ENCODE measurements at places on chromosomes 5 and 9.

DNA sequence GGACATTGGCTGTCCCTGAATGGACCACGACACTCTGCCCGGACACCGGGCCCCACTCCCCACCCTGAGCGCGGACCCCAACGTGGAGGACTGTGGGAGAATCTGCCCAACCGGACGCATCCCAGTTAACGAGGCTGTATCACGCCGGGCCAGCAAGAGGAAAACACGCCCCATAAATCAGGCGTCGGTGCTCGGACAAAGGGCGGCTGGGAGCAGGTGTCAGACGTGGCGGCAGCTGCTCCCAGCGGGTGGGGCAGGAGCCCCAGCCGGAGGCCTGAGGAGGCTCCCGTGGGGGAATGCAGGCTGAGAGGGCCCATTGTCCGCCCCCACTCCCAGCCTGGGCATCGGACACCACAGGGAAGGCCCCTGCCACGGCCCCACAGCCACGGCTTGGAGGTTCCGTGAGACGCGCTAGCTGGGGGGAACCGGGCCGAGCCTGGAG, 19.2 kb downstream of the NOTCH1 start:
- DNase-seq, result no peak

DNA sequence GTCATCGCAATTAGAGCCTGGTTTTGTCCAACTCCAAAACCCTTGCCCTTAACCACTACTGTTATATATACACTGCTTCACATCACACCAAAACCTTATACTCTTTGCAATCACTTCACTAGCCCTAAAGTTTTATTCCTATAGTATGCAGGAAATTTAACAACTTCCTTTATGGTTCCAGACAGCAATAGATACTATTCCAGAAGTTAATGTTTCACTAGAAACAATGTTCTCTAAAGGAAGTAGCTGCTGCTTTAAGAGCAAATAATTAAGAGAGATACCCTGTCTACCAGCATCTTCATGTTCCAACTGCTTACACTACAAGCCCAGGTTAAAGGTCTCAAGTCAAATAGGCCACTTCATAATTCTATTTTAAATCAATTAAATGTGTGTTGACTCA, 22.0 kb downstream of the FREM1 start:
- DNase-seq, result no peak

- no peak for DNase-seq
Measured at GRCh38 chr5:10838038-10838437, 77.0 kb upstream of the DAP start.

- DNase-seq, result no peak
Measured at GRCh38 chr5:72760259-72760658, 56.2 kb upstream of the TNPO1 start.

DNA sequence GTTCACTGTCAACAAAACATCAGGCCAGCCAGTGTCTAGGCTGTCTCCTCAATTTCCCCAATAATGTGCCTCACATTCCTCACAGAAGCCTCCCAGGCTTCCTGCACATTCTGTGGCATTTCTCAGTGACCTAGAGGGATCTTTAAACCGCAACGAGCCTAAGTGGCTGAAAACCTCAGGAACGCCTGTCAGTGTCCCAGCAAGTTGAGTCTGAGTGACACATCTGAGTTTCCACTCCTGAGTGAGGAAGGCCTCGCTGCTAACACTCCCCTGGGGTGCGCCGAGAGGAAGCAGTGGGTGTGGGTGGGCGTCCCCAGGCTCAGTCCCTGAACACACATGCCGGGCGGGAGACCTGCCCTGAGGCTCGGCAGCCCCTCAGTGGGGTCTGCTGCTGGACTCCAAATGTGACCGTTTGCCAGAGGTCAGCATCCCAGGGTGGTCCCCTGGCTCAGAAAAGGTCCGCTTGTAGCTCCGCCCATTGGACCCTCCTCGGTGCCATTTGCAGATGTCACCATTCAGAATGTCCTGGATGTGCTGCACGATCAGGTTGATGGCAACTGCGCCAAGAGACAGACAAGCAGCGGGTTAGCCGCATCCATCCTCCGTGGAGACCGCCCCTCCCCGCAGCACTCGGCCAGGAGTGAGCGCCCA, 6.3 kb downstream of the UCK1 start:
- no peak for DNase-seq
